K562 (cell line): ENCODE measurements at places on chromosomes 16 and 17. TPM values are rescaled to one million over a fixed set of nuclear protein-coding genes. Genes with fewer than 3 reads are reported as not detected.

Gene LGALS9B
- not detected in 2 replicates for total RNA-seq

Gene NTN1
- 0.02 TPM in 2 replicates for total RNA-seq

- no peak for DNase-seq
Observed at GRCh38 chr17:36481829-36482228, 4.7 kb upstream of the ZNHIT3 start.

DNA sequence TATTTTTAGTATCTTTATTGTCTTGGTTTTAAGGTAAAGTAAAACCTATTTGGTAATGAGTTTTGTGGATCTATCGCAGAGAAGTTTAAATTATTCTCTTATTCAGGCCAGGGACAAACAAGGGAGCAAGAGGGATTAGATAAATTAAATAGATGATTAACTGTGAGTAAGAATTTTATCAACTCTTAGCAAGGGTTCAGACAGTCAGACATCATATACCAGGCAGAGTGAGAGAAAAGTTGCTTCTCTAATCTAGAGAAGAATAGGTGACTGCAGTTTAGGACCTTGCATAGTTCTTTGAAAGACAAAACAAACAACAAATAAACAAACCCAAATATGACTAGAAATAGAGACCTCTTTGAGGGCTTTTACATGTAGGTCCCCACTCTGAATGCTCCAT lies 840.2 kb upstream of the GOT2 start:
- no peak for DNase-seq

DNA sequence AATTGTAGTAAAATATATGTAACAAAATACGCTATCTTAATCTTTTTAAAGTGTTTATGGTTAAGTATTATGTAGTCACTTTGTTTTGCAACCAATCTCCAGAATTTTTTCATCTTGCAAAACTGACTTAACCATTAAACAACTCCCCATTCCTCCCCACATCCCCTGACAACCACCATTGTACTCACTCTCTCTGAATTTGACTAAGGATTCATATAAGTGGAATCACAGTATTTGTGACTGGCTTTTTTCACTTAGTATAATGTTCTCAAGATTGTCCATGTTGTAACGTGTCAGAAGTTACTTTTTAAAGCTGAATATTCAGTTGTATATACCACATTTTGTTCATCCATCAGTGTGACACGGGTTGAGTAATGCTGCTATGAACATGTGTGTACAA lies 10.6 kb downstream of the ORC6 start:
- no peak for DNase-seq

GRCh38 chr16:85536073-85536410 lies 77.1 kb upstream of the GSE1 start:
- peak; percentile 78 for DNase-seq

DNA sequence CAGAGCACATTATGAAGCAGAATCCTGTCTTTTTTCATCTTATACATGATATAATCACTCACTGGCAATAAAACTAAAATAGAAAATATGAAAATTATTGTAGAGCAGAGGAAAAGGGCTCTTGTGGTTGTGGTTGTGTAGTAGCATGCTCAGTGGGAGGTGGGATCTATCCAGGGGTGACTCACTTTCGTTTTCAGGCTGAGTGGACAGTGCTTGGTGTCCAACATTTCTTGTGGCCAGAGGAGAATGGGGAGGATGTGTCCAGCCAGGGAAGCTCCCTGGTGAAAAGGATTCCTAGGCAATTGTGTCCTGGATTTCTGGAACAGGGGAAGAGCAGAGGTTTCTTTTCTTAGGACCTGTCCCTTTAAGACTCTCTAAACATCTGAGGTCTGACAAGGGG lies 31.9 kb upstream of the CPHXL start:
- DNase-seq, result no peak
